Mucosa of gallbladder (tissue), 1 donor: ENCODE measurements at places on chromosomes 4 and X. TPM values are rescaled to one million over a fixed set of nuclear protein-coding genes. Genes with fewer than 3 reads are reported as not detected.
A peak's percentile ranks its signal among the peaks of the same experiment; 100 is the strongest.

The SULT1B1 gene
- 0.75 TPM for total RNA-seq

- DNase-seq = no peak
Observed at GRCh38 chr4:38681281-38681991, 17.4 kb downstream of the KLF3 start.

- DNase-seq = no peak
Observed at GRCh38 chr4:181137351-181137750, 1105.9 kb upstream of the TENM3 start.

- peak; percentile 80 for DNase-seq
Observed at GRCh38 chr4:156968479-156968984, 3.1 kb downstream of the PDGFC start.

- no peak for DNase-seq
Observed at GRCh38 chr4:171785388-171785787, 27.8 kb upstream of the GALNTL6 start.

GRCh38 chr4:110096405-110096804 is 102.0 kb downstream of the ELOVL6 start:
- no peak for DNase-seq

GRCh38 chr4:62952366-62952765 is 1456.9 kb downstream of the TECRL start:
- no peak for DNase-seq

GRCh38 chr4:105061136-105061696 is 85.5 kb upstream of the TET2 start:
- peak; percentile 25 for DNase-seq

The RBM46 gene
- total RNA-seq = 1.3 TPM

DNA sequence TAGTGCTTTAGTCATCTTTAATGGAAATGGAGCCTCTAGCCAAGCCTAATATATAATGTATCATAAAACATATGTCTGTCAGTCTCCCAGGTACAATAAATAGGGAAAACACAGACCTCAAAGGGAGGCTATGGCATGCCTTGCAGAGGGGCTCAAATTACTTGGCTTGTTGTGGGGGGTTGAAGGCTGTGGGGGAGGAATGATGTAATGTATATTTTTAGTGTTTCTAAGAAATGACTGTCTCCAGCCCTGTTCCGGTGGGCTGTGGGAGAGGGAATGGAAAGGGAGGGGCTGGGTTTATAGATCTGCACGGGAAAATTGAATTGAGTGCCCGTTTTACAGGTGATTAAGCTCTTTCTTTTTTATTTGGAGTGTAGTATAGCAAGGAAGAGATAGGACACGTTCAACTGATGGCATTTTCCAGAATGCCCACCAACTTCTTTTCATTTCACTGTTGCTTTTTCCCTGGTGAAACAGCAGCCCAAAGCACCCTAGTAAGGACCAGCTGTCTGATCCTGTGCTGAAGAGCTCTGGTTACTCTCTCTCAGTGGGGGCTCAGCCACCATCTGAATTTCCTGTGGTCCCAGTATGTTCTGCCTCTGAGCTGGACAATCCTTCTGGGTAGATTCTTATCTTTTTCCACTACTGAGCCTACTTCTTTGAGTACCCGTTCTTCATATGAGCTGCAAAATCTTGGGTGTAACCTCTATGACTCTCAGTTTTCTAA is 220.7 kb upstream of the CASK start:
- no peak for DNase-seq

DNA sequence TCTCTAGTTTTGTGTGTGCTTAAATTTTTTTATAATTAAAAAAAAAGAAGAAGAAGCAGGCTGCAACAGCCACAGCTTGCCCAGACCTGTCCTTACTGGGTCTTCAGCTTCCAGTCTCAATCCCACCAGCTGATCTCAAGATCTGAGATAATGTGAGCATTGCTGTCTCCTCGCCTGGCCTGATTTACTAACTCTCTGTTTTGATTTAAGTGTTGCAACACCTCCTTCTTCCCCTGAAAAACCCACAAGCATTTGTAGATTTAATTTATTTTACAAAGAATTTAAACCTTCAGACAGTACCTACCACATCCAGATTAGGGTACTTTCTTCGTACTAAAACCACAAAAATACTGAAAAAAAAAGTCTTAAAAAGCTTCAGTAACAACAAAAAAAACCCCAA is 38.0 kb downstream of the FAM241A start:
- no peak for DNase-seq

DNA sequence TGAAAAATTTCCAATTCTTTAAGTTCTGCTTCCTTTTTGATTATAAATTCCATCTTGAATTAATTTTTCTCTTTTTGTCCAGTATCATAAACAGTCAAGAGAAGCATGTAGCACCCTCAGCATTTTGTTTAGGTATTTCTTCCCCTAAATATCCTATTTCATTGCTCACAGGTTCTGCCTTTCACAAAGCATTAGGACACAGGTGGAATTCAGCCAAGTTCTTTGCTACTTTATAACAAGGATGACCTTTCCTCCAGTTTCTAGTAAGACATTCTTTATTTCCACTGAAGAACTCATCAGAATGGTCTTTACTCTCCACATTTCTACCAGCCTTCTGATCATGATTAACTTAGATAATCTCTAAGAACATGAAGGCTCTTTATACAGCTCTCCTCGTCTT is 7.4 kb downstream of the SLC9B1 start:
- DNase-seq = no peak

DNA sequence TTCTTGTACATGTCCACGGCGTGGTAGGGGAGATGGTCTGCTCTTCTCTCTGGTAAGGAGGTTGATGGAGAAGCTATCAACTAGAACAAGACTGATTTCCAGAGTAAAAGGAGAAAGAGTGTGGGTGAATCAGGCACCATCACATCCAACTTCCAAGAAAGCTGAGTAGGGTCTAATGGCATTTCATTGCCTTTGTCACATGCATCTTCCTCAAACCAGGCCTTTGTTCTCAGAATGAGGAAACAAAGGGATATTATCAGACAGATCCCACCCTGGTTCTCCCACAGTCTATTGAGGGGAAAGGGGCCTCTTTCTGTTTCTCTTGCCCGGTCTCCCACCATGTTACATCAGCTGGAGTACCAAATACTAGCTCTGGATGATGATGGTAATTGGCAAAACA is 160.2 kb upstream of the RBPJ start:
- no peak for DNase-seq

DNA sequence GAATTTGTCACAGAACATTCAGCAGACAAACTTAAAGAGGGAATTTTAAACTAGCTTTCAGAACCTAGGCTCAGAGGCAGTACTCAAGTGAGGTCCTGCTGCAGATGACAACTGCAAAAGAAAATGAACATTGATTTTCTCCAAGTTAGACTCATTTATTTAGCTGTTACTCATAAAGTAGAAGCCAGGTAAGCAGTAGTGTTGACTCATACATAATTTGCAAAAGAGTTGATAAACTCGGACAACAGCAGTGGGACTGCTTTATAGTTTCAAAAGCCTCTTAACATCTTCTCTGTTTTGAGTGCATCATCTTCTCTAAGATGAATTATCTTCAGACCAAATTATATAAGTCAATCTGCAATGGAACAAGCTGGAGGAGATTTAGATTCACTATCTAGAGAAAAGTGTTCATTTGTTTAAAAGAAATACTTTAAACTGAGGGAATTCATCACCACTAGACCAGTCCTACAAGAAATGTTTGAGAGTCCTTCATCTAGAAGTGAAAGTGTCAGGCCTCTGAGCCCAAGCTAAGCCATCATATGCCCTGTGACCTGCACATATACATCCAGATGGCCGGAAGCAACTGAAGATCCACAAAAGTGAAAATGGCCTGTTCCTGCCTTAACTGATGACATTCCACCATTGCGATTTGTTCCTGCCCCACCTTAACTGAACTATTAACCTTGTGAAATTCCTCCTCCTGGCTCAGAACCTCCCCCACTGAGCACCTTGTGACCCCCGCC is 49.5 kb downstream of the COQ2 start:
- DNase-seq = no peak

DNA sequence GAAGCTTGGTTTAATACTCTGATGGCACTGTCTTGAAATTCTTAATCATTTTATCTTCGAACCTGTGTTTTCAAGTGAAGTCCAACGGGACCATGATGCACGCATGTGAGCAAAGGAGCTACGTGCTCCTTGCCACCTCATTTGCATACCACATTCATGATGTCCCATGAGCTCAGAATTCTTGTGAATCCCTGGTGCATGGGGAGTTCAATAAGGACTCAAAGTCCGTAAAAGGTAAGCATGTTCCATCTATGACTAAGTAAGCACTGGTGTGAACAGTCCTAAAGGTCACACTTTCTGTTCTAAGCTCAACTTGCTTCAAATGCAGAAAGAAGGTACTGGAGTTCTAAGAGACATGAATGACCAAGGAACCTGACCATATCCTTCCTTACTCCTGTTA is 13.1 kb upstream of the GPM6B start:
- DNase-seq = no peak

DNA sequence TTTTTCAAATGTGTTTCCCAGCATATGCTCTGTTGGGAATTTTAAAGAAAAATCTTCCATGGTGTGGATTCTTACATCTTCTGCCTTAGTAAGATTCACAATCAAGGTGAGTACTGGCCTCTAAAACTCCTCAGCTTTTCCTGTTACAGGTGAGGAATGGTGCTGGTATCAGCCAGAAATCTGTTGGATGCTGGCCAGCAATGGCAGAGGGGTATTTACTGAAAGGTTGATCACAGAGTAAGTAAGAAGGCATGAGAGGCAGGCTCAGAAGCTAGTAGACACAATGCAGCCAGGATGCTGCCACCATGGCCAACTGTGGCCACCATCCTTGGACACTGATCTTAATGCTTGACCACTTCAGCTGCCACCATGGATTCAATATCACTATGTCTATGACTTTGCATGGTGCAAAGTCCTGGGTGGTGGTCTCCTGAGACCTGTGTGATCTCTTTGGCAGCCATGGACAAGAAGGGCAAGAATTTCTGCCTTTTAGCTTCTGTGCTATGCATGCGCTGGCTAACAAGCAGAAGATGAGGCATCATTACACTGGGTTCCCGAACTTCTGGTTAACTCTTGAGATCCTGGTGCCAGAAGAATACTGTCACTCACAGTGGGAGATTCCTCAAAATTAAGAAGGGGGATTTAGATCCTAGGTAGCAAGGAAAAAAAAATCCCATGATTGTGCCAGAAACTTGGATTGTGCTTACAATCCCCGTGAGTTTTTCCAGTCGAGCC is 60.2 kb downstream of the CHRNA9 start:
- no peak for DNase-seq

The SMR3B gene
- not detected for total RNA-seq

- no peak for DNase-seq
Observed at GRCh38 chr4:96016634-96017299, 176.9 kb downstream of the PDHA2 start.

The IL1RAPL1 gene
- 0.29 TPM for total RNA-seq

DNA sequence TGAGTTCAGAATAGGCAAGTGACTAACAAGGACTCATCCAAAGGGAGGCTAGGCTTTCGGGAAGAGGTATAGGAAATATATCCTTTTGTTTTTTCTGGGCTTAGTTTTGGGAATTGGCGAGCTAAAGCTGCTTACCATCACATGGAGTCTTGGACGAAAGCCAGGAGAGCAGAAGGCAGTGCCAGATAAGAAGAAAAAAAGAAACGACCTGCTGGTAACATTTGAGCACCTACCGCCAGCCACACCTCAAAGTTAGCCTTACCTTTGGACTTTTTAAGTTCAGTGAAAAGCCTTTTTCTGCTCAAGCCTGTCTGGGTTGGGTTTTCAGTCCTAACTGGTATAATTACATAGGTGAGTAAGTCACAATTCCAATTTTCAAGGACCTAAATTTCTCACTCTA is 85.1 kb upstream of the LCORL start:
- peak; percentile 69 for DNase-seq

GRCh38 chrX:125093852-125094251 is 225.8 kb upstream of the TEX13C start:
- DNase-seq = no peak

- DNase-seq = no peak
Observed at GRCh38 chrX:78748846-78749245, 1.3 kb downstream of the LPAR4 start.

DNA sequence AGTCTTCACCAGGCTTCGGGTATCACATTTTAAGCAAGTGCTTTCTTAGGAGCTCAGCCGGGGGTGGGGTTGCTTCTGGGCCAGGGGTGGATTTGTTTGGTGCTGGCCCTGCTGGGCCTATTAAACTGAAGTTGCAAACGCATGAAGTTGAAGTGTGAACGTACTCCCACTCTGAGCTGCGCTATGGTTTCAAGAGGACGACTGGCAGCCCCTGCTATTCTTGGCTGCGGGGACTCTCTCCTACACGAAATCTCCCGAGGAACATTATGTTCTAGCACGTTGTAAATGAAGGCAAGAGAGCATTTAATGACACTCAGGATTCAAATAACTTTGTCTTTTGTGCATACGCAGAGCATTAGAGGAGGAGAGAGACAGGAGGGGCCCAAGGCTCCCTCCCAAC is 401.3 kb upstream of the BOD1L1 start:
- DNase-seq = no peak

The CFP gene
- 2.4 TPM for total RNA-seq

The TTC29 gene
- total RNA-seq = not detected

DNA sequence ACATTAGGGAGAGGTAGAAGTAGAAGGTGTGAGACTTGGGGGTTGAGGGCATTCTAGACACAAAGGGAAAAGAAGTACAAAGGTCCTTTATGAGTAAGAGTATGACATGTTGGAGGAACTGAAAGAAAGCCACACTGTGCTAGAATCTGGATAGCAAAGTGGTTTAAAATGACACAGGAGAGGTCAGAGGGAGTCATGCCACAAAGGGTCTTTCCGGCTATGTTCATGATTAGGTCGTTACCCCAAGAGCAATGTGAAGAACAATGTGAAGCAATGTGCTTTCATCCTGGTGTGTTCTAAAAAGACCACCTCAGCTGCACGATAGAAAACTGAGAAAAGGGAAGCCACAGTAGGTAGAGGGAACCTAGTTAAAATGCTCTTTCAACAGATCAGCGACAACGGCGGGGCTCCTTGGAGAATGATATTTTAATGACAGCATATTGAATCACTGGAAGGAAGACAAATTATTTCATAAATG is 29.2 kb downstream of the SMIM14 start:
- DNase-seq = no peak

GRCh38 chr4:149751174-149751573 is 64.5 kb downstream of the IQCM start:
- DNase-seq = no peak

The STATH gene
- total RNA-seq = not detected

DNA sequence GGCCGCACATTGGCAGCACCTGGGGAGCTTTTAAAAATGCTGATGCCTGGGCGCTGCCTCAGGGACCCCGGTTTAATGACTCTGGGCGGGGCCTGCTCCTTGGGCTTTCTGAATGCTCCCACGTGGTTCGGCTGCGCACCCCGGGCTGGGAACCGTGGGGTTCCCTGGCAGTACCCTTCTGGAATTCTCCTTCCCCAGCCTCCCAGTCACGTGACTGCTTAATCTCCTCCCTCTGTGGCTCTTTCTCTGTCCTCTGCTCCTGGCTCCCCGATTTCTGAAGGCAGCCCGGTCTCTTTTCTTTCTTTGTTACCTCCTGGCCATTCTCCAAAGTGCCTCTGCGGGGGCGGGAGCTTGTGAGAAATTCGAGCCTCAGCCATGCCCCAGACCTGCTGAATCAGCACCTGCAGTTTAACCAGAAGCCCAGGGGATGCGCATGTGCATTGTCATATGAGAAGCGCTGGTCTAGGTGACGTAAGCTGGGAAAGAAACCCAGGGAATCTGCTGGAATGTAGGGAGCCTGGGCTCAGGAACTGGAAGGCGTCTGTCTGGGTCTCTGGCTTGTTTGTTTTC is 16.6 kb downstream of the CLCN4 start:
- peak; percentile 65 for DNase-seq

GRCh38 chrX:13667919-13668318 is 15.0 kb downstream of the TCEANC start:
- DNase-seq = no peak
